ENCODE measurements at places on chromosomes 2 and 18.

DNA sequence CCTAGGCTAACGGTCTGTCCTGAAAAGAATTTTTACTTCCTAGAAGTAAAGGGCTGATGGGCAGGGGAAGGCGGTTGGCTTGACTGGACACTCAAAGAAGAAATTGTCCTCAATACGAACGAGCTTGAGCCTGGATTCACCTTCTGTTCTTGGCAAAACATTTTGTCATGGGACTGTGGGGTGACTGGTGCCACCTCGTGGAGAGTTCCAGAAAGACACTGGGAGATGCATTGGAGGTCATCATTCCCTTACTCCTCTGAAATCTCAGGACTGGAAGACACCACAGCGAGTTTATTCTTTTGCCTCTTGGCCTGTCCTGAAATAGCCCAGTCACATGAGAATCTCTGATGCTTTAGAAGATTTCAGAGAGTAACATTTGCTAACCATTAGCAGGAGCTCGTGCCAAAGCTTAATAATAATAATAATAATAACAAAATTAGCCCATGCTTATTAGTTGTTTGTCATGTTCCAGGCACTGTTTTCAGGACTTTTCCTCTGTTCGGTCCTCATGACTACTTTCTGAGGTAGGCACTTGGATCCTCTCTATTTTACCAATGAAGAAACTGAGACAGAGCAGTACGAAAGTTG, 44.5 kb downstream of the TMEM182 start:
- no peak for DNase-seq
- H3K4me1 ChIP-seq, result no peaks in the 10 kb centered on the region

DNA sequence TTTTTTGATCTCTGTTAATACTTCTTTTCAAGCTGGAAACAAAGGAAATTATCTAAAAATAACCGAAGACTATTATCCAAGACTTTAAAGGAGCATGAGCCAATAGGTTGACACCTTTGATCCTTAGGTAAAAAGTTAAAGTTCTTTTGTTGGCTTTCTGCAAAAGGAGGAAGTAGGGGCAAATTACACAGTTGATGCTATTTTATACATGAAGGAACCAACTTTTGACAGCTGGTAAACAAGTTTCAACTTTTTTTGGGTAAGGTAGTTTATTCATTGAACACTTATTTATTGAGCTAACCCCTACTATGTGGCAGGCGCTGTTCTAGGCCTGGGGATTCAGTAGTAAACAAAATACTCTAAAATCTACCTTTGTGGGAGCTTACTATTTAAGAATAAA, 66.6 kb upstream of the ZEB2 start:
- DNase-seq, result no peak
- no peaks in the 10 kb centered on the region for H3K36me3 ChIP-seq
- no peak overlapping the region for H3K4me3 ChIP-seq
- H3K27me3 ChIP-seq, result no peaks in the 10 kb centered on the region
- no peak overlapping the region for H3K27ac ChIP-seq

DNA sequence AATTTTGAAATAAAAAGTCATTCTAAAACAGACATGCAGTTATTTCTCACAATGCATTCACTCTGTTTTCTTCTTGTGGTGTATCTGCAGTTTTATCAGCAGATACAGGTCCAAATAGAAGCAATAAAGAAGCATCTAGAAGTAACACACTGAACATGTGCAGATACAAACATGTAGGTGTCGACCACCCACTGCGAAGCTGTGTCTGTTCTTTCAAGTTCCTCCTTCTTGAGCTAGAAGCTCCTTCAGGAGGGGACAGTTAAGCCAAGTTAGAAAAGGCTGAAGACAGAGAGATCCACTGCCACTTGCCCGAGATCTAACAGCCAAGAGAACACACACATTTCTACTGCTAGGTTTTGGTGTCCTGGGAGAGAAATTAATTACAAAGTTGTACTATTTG, 30.1 kb downstream of the WDFY1 start:
- no peak overlapping the region for H3K4me3 ChIP-seq
- no peak for DNase-seq
- peaks cover 9% of the 10 kb centered on the region for H3K36me3 ChIP-seq
- no peak overlapping the region for H3K27ac ChIP-seq

GRCh38 chr2:12619975-12620374, 96.8 kb upstream of the TRIB2 start:
- no peaks in the 10 kb centered on the region for H3K27me3 ChIP-seq
- H3K27ac ChIP-seq, result no peak overlapping the region
- no peak overlapping the region for H3K4me3 ChIP-seq
- peak; percentile 10 for DNase-seq

DNA sequence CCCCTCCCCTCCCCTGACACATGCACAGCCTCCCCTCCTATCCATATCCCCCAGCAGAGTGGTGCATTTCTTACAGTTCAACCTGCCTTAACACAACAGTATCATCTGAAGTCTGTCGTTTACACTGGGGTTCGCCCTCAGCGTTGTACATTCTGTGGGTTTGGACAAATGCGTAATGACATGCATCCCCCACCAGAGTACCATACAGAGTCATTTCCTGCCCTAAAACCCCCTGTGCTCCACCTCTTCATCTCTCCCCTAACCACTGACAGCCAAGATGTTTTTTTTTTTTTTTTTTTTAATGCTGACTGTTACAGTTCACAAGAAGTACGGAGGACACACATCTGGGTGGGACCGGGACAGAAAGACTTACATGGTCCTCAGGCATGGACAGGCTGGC, 22.6 kb downstream of the POMC start:
- H3K4me3 ChIP-seq, result no peak overlapping the region
- H3K27me3 ChIP-seq, result peaks cover 60% of the 10 kb centered on the region
- no peak for DNase-seq
- H3K4me1 ChIP-seq, result no peaks in the 10 kb centered on the region

- no peak for DNase-seq
- no peaks in the 10 kb centered on the region for H3K36me3 ChIP-seq
- no peak overlapping the region for H3K4me3 ChIP-seq
- no peaks in the 10 kb centered on the region for H3K4me1 ChIP-seq
- no peak overlapping the region for H3K27ac ChIP-seq
- H3K27me3 ChIP-seq, result no peaks in the 10 kb centered on the region
Measured at GRCh38 chr18:58819051-58819450, 45.6 kb upstream of the ZNF532 start.

GRCh38 chr2:76478266-76479035, 767.7 kb upstream of the GCFC2 start:
- H3K27ac ChIP-seq, result no peak overlapping the region
- DNase-seq, result no peak
- no peak overlapping the region for H3K4me3 ChIP-seq
- no peaks in the 10 kb centered on the region for H3K4me1 ChIP-seq
- H3K27me3 ChIP-seq, result no peaks in the 10 kb centered on the region

- H3K27me3 ChIP-seq, result no peaks in the 10 kb centered on the region
- DNase-seq, result no peak
- H3K27ac ChIP-seq, result no peak overlapping the region
- H3K4me1 ChIP-seq, result peaks cover 8% of the 10 kb centered on the region
- peak overlapping the region; percentile 97 for H3K4me3 ChIP-seq
Measured at GRCh38 chr2:127423880-127424279, 5.7 kb downstream of the PROC start.

GRCh38 chr2:174561283-174561971, 36.2 kb downstream of the WIPF1 start:
- no peaks in the 10 kb centered on the region for H3K4me1 ChIP-seq
- H3K27ac ChIP-seq, result no peak overlapping the region
- H3K36me3 ChIP-seq, result no peaks in the 10 kb centered on the region
- no peak overlapping the region for H3K4me3 ChIP-seq
- no peak for DNase-seq

All from PC-9 (cell line).